H54 (cell line): ENCODE measurements at places on chromosomes 12 and 14.

DNA sequence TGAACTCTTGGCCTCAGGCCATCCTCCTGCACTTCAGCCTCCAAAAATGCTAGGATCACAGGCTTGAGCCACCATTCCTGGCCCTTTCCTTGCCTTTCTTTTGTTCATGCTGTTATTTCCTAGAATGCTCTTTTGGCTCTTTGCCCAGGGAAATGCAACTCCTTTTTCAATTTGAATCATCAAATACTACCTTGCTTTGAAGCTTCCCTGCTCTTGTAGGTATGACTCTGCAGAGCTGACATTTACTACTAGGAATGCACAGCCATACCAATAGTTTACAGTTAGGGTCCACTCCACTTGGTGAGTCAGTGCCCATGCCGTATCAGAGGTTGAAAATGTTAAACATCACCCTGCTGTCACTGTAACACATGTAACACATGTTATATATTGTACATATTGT, 107.0 kb upstream of the CRY1 start:
- peak; percentile 28 for DNase-seq

- peak; percentile 5 for DNase-seq
These were observed 7.5 kb downstream of the KLRG1 start for GRCh38 chr12:8996682-8997405.

DNA sequence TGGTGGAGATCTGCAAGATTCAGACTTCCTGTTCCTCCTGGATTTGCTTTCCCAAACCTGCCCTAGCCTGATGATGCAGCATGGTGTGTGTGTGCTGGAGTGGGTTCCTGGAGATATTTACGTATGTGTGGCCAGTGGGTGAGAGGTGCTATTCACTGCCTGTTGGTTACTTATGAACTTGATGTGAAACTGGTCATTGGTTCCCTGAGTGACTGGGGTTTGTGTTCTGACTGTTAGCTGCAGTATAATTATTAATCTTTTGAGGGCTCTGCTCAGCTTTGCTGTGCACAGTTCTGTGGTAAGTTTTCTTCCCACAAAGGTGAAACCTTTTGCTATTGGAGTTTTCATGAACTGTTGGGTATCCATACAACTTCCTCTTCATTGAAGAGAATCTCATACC, 541.8 kb upstream of the FBXO33 start:
- DNase-seq: no peak

- DNase-seq: no peak
These were observed 41.4 kb downstream of the FBXL14 start for GRCh38 chr12:1552911-1553491.

DNA sequence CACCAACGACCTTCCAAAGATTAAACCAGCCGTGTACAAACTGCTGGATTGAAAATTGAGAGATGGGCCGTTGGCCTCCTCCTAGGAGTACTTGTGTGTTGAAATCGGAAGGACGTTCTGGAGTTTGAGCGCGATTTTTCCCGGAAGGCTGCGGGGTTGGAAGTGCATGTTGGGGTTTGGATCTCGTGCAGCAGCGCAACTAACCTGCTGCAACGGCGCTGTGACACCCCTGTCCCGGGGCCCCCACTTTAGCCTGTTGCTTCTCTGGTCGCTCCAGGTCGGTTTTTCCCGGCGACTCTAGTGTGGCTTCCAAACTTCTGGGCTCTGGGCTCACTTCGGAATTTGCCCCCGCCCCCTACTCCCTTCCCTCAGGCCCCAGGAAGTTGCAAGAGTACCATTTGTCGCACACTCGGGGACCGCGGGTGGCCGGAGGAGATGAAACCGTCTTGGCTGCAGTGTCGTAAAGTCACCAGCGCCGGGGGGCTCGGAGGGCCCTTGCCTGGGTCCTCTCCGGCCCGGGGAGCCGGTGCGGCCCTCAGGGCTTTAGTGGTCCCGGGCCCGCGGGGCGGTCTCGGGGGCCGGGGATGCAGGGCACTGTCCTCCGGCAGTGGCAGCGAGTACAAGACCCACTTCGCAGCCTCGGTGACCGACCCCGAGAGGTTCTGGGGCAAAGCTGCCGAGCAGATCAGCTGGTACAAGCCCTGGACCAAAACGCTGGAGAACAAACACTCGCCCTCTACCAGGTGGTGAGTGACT, at the start of gene ACSS3:
Gene ACSS3 (plus strand): TSS at position 394 of the 756 bp plus-strand sequence. CDS start 42 bp downstream, at position 436.
- peak; percentile 19 for DNase-seq
